ENCODE measurements at places on chromosomes 3 and 15.

GRCh38 chr3:152909180-152909883 lies 74.4 kb downstream of the P2RY1 start:
- DNase-seq, result no peak

GRCh38 chr15:33768670-33769190 lies 199.6 kb upstream of the CHRM5 start:
- DNase-seq, result no peak

GRCh38 chr15:66369773-66370651 lies 13.5 kb upstream of the TIPIN start:
- DNase-seq, result no peak

DNA sequence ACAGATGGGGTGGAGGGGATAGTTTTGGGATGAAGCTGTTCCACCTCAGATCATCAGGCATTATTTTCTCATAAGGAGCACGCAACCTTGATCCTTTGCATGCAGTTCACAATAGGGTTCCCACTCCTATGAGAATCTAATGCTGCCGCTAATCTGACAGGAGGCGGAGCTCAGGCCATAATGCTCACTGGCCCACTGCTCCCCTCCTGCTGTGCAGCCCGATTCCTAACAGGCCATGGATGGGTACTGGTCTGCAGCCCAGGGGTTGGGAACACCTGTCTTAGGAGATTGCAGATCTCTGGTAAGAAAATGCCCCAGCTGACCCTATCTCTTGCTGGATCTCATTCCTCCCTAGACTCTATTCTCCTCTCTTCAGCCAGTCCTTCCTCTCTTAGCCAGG lies 6.8 kb downstream of the CSTA start:
- DNase-seq, result no peak

DNA sequence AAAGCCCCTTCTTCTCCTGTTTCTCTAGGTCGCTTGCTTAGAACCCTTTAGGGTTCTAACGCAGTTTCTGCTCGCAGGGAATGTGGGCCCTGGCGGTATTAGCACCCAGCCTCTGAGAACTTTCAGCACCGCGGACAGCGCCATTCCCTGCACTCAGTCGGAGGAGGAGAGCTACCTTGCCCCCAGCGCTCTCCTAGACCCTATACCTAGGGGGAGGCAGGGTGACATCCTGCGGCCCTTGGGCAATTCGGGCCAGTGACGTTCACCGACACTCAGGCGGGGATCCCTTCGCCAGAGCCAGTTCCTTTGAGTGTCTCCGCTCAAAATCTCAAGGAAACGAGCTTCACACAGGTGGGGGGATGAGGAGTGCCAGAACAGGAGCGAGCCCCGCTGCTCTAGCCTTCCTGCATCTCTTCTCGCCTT lies 1.3 kb downstream of the SLC7A14 start:
- DNase-seq, result peak; percentile 56

GRCh38 chr3:141764986-141765385 lies 1.8 kb downstream of the GRK7 start:
- DNase-seq, result no peak

GRCh38 chr3:39127269-39127907 lies 19.9 kb downstream of the TTC21A start:
- no peak for DNase-seq

DNA sequence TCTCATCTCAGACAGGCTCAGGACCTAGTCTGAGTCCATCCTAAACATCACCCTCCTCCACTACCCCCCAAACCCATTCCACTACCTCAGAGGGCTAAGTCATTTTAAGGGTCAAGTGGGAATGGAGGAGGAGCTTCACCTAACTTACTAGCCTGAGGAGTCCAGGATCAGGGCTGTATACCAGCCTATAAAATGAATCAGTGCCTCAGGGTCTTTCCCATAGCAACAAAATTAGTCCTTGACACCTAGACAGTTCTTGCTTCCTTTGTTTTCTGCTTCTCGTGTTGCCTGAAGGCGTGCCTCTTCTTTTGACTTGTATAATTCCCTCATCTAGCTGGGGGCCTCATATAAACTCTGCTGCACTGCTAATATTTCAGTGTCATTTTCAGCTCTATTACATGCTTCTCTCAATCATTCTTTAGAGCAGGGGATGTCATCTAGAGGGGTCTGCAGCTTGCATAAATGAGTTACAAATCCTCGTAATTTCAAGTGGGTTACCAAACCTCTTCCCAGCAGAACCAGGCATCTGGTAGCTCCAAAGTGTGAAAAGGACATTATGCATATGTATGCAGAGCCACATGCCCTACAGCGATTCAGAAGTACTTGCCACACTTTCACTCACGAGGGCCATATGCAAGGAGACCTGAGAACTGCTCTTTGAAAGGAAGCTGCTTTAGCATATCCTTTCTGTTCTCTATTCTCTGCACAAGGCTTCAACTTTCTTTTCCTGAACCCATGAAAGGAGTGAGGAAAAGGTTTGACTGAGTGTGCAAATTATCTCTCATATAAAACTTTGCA lies 311.7 kb upstream of the SEMA6D start:
- DNase-seq, result no peak

GRCh38 chr3:43132870-43133636 lies 27.2 kb upstream of the POMGNT2 start:
- DNase-seq, result no peak

DNA sequence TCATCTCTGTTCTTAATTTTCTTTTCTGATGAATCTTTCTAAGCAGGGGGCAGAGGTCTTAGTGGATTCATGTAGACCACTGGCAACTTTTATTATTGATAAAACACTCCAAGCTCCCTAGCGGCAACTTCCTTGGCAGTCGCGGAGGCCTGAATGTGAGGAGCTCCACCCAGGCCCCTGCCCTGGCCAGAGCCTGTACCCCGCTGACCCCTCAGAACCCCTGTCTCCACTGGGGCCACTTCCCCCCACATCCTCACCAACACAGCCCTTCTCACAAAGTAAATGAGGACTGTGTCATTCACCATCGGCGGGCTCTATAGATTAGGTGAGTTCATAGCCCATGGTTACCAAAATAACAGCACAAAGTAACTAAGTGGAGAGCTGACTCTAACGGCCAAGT lies 111.6 kb downstream of the TPRA1 start:
- DNase-seq, result no peak

- no peak for DNase-seq
Measured at GRCh38 chr3:99925584-99926230, 108.0 kb downstream of the CMSS1 start.

GRCh38 chr3:172138792-172139507 lies 99.6 kb downstream of the FNDC3B start:
- DNase-seq, result no peak

GRCh38 chr3:184229394-184230080 lies at the start of gene VWA5B2:
VWA5B2 (plus strand) TSS chr3:184229585; CDS start chr3:184230529, 944 bp downstream.
- peak; percentile 45 for DNase-seq

- no peak for DNase-seq
Measured at GRCh38 chr3:9385187-9386077, 12.0 kb upstream of the SETD5 start.

DNA sequence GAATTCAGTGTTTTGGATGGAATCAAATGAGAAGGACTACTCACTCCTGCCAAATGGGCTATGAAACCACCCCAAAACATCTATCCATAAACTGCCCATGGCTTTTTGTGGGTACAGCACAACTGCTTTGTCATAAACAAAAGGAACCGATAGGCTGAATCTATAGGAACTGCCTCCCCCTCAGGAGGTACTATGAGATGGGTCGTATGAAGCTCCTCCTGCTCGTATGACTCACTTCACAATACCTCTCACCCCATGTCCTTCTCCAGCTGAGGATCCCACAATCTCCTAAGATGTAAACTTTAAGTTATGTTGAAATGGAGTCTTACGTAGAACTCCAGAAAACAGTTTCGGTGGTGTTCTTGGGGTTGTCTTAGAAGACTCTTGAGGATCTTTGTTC lies 129.9 kb upstream of the SAMMSON start:
- DNase-seq, result no peak

GRCh38 chr15:81338170-81339007 lies 14.4 kb upstream of the STARD5 start:
- no peak for DNase-seq

DNA sequence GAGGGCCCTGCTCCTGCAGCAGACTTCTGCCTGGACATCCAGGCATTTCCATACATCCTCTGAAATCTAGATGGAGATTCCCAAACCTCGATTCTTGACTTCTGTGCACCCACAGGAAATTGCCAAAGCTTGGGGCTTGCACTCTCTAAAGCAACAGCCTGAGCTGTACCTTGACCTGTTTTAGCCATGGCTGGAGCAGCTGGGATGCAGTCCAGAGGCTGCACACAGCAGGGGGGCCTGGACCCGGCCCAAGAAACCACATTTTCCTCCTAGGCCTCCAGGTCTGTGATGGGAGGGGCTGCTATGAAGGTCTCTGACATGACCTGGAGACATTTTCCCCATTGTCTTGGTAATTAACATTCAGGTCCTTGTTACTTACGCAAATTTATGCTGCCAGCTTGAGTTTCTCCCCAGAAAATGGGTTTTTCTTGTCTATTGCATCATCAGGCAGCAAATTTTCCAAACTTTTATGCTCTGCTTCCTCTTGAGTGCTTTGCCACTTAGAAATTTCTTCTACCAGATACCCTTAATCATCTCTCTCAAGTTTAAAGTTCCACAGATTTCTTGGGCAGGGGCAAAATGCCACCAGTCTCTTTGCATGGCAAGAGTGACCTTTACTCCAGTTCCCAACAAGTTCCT lies 11.8 kb upstream of the MYO5A start:
- no peak for DNase-seq

GRCh38 chr15:49273734-49274318 lies 103.8 kb downstream of the GALK2 start:
- no peak for DNase-seq

DNA sequence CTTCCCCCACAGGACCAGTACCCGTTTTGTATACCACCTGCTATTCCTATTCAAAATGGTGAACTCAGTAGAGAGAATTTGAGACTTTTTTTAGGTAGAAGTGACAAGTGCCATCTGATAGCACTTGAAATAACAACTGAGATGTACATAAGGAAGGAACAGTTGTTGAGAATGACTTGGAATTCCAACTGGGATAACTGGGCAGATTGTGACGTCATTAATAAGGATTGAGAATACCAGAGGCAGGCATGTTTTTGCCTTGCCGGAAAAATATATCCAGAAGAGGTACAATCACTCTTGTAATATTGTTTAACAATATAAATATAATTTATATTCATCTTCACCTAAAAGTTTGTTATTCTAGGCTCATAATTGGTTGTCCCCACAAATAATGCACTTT lies 454.1 kb upstream of the RGMA start:
- DNase-seq, result no peak

DNA sequence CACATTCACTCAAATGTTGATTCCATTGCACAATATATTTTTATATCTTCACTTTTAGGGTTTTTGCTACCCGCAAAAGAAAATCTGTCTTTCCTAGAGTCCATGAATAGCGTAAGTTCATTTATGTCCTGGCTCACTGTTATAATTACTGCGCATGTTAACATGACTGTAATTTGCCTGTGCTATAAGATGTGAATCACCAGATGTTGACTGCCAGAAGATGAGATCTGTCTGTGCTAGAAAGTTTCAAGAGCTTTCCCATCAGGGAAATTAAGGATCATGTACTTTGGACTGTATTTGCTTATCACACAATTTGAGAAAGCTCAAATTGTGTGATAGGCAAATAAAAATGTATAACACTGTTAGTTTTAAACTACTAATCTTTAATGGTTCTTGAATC lies 322.5 kb downstream of the CHL1 start:
- DNase-seq, result no peak

- DNase-seq, result no peak
Measured at GRCh38 chr15:68209735-68210408, 4.7 kb upstream of the CALML4 start.

DNA sequence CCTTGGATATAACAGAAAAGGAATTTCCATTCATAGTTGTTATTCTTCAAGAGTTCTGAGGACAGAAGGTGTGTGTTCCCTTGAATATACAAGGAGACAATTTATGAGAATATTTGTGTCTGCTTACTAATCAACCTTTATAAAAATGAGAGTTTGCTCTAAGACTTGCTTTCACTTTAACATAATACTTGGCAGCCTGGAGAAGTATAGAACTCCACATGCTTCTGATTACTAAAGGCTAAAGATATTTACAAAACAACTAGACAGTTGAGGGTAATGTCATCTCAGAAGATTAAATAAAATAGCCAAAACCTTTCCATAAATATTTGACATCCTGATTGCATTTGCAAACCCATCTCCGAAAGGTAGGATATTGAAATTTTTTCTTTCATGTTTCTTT lies 727.1 kb upstream of the NAALADL2 start:
- no peak for DNase-seq

- peak; percentile 73 for DNase-seq
Measured at GRCh38 chr3:33717866-33718594, at the start of gene CLASP2. CLASP2 (minus strand) TSS chr3:33718254; CDS start chr3:33718002, 252 bp downstream.

GRCh38 chr3:179000144-179000543 lies 71.5 kb downstream of the ZMAT3 start:
- no peak for DNase-seq

- DNase-seq, result no peak
Measured at GRCh38 chr15:31598620-31599019, 272.0 kb downstream of the KLF13 start.

DNA sequence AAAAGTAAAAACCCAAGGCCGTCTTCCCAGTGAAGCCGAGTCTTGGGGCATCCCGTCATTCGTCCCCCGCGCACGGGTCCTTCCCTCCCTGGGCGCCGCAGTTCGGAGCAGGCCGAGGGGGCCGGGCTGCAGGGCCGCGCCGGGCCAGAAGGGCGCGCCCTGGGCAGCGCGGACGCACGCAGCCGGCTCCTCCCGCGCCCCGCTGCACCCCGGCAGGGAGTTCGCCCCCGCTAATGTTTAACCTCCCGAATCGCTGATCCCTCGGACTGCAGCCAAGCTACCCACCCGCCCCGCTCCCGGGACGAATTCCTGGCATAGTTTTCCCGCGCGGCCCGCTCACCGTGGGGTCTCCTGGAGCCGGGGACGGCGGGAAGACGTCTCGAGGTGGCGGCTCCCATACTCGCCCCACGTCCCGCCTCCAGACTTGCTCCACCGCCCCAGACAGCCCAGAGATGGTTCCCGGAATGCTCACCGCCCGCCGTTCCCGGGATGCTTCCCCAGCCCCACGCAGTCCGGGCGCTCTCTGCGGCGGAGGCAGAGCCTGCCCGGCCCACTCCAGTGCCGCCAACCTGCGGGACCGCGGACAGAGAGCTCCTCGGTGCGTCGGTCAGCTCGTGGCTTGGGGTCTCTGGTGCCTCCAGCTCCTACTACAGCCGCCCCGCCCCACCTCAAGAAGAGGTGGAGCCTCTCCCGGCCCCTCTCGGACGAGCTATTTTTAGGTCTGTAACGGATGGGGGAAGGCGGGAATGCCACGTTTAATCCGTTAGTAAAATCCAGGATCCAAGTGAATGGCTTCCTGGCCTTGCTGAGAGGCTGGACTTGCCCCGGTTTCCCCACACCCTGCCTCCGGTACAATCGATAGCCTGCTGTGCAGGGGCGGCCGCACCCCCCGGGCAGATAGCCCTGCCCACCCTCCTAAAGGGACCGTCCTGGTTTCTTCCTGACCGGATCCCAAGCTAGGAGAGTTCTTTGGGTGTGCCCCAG lies at the start of gene DZIP1L:
DZIP1L (minus strand) TSS at position 621 of the 984 bp plus-strand sequence. CDS start 11,637 bp downstream, outside the sequence.
- DNase-seq, result peak; percentile 39

DNA sequence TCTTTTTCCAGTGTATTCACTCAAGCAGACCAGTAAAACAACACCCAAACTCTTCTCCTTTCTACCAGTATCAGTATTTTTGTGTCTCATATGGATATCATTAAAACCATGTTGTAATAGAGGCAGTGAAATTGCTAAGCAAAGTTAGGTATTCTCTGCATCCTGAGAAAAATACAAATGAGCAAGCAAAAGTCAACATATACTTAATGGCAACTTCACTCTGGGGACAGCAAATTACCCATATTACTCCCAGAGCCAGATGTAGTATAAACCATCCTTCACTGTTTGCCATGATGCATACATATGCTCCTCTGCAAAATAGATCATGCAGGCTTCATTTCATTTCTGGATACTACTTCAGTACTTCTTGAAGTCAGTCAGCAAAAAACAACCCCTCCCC lies 22.1 kb downstream of the UBA5 start:
- no peak for DNase-seq

All from stimulated activated CD4-positive, alpha-beta T cell treated with anti-CD3 and anti-CD28 coated beads, Interleukin-2, amount 100 ng/mL, for 48 hours (primary cell).